ENCODE measurements at places on chromosomes 13 and 19.
A peak's percentile ranks its signal among the peaks of the same experiment; 100 is the strongest.

- no peak for DNase-seq
Measured at GRCh38 chr13:99136427-99136954, 64.2 kb upstream of the UBAC2 start.

GRCh38 chr19:39410017-39410830 lies 2.2 kb upstream of the PLEKHG2 start:
- peak; percentile 78 for DNase-seq

GRCh38 chr13:28110414-28110813 lies 10.0 kb upstream of the FLT3 start:
- no peak for DNase-seq

DNA sequence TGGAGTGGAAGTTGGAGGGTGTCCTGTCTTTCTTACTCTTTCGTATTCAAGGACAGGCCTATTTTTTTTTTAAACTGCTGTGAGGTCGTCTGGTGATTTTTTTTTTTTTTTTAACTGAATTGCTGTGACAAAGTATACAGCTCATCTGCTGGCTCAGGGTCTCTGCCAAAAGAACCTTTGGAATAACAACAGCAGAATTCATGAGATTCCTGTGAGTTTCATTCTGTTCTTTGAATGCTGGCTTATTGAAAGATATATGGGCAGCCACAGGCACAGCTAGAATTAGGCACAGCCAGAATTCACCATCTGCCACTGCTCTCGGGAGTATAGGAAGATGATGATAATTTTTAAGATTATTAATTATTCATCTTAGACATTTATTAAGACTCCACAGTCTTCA lies 21.4 kb upstream of the FRY start:
- DNase-seq = no peak

DNA sequence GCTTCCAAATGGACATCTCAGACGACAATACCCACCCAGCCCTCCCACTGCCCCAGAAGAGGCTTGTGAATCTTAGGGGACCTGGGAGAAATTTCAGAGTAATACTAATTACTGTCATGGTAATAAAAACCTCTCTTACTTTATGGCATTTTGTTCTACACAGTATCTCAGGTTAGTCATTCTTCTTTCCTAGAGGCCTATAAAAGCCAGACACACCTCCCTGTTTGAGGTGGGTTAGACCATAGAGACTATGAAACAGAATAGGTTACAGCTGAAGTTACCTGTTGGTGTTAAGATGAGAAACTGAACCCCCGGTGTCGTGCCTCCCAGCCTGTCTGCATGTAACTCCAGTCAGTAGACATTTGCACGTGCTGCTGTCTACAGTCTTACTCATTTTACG lies 113.9 kb downstream of the SLC7A1 start:
- no peak for DNase-seq

DNA sequence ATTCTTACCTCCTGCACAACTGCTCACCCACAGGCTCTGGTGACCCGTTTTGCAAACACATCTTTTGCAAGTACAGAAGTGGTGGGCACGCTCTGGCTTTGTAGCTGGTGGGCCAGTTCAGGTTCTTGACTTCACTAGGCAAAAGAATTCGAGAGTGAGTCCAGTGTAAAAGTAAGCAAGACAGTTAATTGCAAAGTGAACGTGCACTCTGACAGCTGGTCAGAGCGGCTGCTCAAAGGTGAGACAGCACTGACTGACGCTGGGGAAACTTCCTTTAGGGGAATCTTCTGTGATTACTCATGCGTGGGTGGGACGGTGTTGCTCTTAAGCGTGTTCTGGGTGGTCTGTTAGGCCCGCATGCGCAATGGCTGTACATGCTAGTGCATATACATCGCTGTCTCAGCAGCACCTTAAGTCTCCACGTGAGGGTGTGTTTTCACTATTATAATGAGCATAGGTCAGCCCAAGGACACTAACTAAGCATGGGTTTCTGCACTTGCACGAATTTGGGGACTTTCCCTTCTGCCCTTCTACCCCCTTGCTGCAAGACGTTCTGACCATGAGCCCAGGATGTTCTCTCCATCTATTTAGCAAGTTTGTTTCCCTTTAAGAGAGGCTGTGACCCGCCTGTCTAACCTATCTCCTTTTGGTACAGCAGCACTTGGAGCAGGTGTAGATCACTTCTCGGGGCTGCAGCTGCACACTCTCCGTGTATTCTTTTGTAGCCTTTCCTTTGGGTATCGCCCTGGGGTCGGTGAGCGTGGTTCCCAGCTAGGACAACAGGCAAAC lies 30.2 kb upstream of the CD33 start:
- no peak for DNase-seq

DNA sequence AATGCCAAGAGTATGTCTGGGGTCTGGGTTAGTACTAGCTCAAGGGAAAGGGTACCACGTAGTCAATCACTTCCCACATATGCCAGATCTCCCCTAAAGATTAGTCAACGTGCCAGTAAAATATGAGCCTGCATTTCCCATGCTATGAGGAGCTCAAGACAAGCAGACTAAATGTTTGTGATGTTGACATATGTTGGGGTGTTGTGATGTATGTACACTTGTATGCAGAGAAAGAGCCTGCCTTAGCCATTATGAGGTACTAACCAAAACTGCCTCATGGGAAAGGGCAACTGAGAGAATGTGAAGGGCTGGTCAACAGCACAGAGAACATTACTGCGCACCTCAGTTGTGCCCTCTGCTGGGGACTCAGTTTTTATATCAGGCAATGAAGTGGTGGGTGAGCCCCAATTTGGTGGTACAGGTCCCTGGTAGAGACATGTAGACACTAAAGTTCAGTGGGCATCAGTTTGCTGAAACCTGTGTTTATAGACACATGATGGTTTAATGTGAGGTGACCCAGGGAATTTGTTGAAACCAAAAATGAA lies 287.0 kb downstream of the DCT start:
- no peak for DNase-seq

DNA sequence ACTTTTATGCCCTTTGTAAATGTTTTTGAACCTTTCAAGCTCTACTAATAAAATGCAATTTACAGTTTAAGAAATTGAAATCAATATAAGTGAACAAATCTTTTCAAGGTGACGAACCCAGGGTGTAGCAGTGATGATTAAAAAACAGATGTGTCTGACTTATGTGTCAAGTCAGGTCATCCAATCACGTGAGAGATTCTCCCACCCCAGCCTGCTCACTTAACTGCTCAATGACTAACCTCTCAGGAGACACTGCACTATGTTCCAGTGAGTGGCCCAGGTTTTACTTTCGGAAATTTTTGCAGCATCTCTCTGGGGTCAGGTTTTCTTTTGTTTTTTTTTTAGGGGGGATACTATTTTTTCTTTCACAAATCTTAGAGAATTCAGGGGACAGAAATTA lies 60.7 kb downstream of the ZNF429 start:
- DNase-seq = no peak

GRCh38 chr19:30403203-30403985 lies 31.2 kb downstream of the ZNF536 start:
- DNase-seq = no peak

- DNase-seq = no peak
Measured at GRCh38 chr13:104996022-104996421, 1539.4 kb downstream of the EFNB2 start.

DNA sequence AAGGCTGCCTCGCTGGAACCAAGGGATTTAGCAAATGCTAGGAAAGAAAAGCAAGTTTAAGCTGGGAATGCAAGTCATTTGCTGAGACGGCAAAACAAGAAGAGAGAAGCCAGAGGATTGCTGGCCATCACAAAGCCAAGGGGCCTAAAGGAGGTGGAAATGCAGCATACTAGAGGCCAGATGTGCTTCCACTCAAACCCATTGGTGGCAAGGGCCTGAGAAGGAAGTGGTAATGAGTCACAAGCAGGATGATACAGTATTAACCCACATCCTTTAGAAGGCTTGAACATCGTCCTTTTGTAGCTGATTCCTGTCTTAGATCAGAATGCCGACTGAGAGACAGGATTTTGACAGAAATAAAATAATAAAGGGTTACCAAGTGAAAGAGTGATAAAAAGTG lies 68.2 kb downstream of the ITGBL1 start:
- DNase-seq = no peak

DNA sequence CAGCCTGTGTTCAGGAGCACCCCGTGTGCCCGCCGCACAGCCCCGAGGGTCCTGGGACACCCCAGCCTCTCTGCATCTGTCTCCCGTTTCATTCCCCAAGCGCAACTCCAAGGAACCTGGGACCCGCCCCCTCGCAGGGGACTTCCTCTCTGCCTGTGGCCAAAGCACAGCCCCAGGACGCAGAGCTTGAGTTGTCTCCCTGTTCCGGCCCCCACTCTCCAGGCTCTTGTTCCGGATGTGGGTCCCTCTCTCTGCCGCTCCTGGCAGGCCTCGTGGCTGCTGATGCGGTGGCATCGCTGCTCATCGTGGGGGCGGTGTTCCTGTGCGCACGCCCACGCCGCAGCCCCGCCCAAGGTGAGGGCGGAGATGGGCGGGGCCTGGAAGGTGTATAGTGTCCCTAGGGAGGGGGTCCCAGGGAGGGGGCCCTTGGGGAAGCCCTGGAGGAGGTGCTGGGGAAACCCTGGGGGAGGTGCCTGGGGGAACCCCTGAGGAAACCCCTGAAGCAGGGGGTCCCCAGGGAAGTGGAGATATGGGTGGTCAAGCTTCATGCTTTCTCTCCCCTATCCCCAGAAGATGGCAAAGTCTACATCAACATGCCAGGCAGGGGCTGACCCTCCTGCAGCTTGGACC lies 1.3 kb downstream of the HCST start:
- DNase-seq = peak; percentile 75

- no peak for DNase-seq
Measured at GRCh38 chr13:67557642-67558241, 327.6 kb upstream of the PCDH9 start.

- no peak for DNase-seq
Measured at GRCh38 chr19:13165162-13165997, 15.2 kb downstream of the IER2 start.

DNA sequence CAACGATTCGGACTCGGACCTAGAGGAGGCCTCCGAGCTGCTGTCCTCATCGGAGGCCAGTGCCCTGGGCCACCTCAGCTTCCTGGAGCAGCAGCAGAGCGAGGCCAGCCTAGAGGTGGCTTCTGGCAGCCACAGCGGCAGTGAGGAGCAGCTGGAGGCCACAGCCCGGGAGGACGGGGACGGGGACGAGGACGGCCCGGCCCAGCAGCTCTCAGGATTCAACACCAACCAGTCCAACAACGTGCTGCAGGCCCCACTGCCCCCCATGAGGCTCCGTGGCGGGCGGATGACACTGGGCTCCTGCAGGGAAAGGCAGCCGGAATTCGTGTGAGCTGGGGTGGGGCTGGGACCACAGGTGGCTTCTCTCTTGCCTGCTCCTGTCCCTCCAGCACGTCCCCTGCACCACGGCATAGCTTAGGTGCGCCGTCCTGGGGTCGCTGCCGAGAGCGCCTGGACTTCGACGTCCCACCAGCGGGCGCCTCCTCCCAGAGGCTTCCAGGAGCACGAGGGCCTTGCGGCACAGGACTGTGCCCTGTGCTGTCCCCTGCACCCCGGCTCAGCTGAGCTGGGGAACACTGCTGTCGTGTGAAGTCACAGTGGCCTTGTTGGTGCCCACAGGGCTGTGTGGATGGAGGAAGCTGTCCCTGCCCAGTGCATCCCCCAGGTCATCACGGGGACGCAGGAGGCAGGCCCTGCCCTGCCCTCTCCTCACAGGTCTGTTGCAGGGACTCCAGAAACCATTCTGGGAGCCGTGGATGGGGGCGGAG lies 9.3 kb downstream of the POLR2E start:
- DNase-seq = no peak

- no peak for DNase-seq
Measured at GRCh38 chr13:36543671-36544070, 111.4 kb downstream of the CCNA1 start.

DNA sequence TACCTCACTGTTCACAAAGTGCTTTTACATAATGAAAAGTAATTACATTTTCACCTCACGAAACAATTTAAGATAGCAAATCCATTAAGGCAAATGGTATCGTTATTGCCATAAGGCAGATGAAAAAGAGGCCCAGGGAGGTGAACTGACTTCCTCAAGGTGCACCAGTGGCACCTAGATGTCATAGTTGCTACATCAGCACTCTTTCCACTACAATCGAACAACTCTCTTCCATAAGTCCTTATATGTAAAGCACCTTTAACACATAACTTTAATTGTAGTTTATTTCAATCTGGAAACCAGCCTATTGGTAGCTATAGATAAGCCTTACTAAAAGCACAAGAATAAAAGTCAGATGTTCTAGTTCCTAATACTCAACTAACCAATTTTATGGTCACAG lies 35.1 kb downstream of the XPO4 start:
- DNase-seq = no peak

- DNase-seq = no peak
Measured at GRCh38 chr13:46749951-46750350, 47.0 kb downstream of the ESD start.

GRCh38 chr13:60220072-60220471 lies 56.3 kb upstream of the DIAPH3 start:
- no peak for DNase-seq

- no peak for DNase-seq
Measured at GRCh38 chr19:43820098-43820883, 6.8 kb upstream of the ZNF283 start.

DNA sequence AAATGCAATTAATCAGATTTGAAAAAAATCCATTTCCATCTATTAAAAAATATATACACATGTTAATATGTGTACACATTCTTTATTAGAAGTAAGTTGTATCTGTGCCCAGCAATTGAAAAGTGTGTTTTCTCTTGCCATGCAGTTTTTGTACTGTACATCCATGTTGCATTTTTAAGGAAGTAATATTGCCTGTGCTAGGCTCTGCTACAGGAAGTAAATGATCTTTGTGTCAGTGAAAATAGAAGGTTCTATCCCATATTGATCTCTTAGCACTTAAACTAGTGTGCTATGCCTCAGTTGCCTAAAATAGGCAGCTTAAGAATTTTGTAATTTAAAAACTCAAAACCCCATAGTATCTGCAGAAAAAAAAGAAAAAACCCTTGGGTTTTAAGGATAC lies 122.5 kb downstream of the CDK8 start:
- DNase-seq = no peak

DNA sequence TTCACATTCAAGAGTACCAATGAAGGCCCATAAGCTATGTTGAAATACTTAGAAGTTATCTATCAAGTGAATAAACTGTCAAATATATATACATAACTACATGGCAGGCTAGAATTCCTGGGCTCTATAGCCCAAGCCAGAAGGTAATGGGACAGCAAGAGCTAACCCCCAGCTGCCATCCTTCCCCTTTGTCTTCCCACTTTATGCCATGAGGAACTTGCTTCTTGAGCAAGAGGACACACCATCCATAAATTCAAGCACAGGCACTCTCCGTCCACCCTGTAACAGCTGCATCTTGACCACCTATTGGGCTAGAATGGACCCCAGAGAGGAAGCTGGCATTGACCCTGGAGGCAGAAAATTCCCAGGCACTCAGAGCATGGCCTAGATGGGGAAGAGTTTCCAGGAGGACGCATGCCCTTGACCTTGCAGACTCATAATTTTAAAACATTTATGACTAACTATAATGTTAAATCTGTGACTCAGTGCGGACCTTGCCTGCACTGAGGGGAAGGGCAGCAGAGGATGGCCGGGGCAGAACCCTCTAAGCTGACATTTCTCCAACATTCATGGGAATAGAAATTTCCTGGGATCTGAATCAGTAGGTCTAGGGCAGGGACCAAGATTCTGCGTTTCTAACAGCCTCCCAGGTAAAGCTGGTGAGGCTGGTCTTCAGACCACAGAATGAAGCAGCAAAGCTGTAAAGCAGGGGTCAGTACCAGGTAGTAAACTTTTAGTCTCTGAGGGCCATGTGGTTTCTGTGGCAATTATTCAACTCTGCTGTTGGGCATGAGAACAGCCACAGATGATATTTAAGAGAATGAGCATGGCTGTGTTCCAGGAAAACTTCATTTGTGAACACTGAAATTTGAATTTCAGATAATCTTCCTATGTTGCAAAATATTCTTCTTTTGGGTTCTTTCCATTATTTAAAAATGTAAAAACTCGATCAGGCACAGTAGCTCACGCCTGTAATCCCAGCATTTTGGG lies 71.4 kb upstream of the CLDN10 start:
- DNase-seq = no peak

Data from activated gamma-delta T cell (primary cell).